ENCODE measurements at places on chromosomes 16 and 17.

DNA sequence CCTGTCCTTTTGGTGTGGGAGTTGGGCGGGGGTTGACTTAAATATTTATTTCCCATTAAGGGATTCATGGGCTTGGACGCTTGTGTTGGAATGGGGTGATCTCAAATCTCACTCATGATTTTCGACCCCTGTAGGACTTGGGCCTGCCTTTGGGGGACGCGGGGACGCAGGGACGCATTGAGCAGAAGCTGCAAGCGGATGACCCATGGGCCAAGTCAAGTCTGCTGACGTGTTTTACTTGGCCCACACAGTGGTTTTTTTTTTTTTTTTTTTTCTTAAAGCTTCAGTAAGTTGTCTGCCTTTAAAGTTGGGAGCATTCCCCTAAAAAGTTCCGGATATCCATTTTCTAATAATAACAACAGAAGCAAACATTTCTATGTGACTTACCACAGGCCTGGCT is 28.9 kb downstream of the CMIP start:
- no peak for DNase-seq

DNA sequence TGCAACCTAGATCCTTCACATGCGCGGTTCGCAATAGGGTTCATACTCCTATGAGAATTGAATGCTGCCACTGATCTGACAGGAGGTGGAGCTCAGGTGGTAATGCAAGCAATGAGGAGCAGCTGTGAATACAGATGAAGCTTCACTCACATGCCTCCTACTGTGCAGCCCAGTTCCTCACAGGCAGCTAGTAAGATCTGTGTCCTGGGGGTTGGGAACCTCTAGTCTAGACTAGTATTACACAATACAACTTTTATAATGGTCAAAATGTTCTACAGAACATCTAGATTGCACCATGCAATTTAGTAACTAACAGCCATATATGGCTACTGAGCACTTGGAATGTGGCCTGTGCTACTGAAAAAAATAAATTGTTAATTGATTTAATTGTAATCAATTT is 26.7 kb downstream of the ABCA5 start:
- peak; percentile 6 for DNase-seq

DNA sequence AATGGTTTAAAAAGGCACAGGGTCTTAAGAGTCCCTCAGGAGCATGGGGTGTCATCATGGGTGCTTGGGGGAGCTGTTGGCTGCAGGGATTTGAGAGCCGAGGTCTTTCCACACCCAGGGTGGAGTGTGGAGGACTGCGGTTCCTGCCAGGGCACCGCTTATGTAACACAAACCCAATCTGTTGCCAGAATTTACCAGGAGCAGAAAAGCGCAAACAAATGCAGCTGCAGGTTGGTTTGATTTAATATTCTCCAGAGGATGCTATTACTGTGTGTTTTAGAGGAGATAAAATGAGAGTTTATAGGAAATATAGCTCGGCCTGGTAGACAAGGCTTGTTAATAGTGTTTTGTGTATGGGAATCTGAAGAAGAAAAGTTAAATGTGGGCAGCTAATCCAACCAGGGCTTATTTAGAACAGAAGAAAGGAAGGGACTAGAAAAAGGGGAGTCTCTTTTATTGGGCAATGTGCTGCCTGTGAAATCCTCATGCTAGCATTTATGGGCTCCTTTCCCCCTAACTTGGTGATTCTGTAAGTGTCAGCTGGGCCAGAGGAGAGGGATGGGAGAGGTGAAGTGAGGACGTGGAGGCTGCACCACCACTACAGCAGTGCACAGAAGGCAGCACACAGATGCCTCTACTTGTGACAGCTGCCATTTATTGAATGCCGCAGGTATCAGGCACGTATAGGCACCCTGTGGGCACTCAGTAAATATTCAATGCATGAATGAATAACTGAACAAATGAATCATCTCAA is 174.7 kb downstream of the KATNIP start:
- no peak for DNase-seq

- peak; percentile 60 for DNase-seq
Observed at GRCh38 chr16:89700649-89701424, 668 bp downstream of the SPATA2L start.

GRCh38 chr17:78798695-78799559 is 16.9 kb upstream of the CYTH1 start:
- DNase-seq: peak; percentile 41

DNA sequence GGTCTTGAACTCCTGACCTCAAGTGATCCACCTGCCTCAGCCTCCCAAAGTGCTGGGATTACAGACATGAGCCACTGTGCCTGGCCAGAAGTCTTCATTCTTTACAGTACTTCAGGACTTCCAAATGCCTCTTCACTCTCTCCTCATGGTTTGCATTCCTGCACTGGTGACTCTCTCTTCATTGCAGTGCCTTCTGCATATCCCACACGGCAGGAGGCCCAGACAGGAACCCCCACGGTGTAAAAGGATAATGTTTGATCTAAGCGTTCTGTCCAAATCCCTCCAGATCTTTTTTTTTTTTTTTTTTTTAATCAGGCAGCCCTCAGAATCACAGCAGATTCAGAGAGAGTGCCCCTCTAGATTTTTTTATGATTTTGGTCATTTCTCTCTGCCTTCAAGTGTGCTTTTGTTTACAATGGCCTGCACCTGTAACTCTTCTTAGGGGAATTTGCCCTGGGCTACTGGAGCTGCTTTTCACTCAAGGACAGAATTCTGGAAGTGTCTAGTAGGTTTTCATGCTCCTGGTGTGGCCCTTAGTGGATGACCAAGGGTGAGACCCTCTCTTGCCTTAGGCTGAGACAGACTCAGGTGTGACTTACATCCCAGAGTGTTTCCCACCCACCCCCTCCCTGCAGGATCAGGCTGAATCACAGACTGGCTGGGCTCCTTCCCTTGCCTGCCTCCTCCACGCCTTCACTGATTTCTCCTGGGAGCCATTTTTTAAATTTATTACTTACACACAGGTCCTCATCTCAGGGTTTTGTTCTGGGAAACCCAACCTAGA is 19.8 kb upstream of the NF1 start:
- no peak for DNase-seq

DNA sequence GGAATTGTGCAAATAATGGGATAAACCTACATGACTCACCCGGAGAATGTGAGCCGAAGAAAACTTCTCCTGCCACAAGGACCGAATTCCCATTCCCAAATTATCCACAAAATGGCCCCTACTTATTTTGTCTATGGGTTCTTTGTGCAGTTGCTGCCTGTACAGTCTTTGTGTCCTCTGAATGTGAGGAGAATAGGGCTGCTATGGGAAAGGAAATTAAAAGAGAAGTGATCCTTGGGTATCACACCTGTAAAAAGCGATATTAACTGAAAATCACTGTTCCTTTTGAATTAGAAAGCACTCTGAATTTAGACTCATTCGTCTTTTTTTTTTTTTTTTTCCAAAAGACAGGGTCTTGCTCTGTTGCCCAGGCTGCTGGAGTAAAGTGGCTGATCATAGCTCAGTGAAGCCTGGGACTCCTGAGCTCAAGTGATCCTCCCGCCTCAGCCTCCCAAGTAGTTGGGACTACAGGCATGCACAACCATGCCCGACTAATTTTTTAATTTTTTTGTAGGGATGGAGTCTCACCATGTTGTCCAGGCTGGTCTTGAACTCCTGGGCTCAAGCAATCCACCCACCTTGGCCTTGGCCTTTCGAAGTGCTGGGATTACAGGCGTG is 45.4 kb downstream of the CHD9 start:
- no peak for DNase-seq
